ENCODE measurements at places on chromosomes 13 and 19.
A peak's percentile ranks its signal among the peaks of the same experiment; 100 is the strongest.

GRCh38 chr19:29539131-29539530 lies 13.3 kb downstream of the VSTM2B start:
- no peak for DNase-seq

GRCh38 chr19:40687525-40688016 lies 2.9 kb downstream of the NUMBL start:
- DNase-seq = no peak

DNA sequence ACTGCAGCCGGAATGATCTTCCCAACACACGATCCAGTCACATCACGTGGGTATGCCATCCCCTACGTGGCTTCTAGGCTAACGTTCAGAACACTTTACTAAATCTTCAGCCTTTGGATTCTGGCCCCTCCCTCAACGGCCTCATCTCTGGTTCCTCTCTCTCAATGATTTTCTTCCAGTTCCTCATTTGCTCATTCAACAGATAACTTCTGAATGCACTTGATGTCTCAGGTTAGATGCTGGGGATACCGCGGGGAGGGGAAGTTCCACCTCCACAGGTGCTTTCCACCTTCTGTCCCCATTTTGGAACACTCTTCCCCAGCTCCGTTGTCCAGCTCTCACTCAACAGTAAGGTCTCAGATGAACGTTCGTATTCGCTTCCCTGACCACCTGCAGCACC lies 66.1 kb downstream of the ATP7B start:
- DNase-seq = no peak

- no peak for DNase-seq
Measured at GRCh38 chr19:46023311-46023779, 492 bp upstream of the PGLYRP1 start.

- DNase-seq = no peak
Measured at GRCh38 chr19:58531034-58531840, 11.6 kb upstream of the ZBTB45 start.

GRCh38 chr13:40333226-40333625 lies 333.2 kb downstream of the FOXO1 start:
- DNase-seq = no peak

GRCh38 chr19:39403331-39404312 lies 3.0 kb upstream of the ZFP36 start:
- peak; percentile 48 for DNase-seq

GRCh38 chr19:40266912-40267600 lies 18.1 kb downstream of the AKT2 start:
- no peak for DNase-seq

GRCh38 chr19:14368011-14368513 lies 13.2 kb upstream of the ADGRE5 start:
- no peak for DNase-seq

- DNase-seq = no peak
Measured at GRCh38 chr19:11663181-11663591, 65.9 kb downstream of the ZNF627 start.

GRCh38 chr19:1773184-1773583 lies 19.9 kb downstream of the ONECUT3 start:
- DNase-seq = no peak

DNA sequence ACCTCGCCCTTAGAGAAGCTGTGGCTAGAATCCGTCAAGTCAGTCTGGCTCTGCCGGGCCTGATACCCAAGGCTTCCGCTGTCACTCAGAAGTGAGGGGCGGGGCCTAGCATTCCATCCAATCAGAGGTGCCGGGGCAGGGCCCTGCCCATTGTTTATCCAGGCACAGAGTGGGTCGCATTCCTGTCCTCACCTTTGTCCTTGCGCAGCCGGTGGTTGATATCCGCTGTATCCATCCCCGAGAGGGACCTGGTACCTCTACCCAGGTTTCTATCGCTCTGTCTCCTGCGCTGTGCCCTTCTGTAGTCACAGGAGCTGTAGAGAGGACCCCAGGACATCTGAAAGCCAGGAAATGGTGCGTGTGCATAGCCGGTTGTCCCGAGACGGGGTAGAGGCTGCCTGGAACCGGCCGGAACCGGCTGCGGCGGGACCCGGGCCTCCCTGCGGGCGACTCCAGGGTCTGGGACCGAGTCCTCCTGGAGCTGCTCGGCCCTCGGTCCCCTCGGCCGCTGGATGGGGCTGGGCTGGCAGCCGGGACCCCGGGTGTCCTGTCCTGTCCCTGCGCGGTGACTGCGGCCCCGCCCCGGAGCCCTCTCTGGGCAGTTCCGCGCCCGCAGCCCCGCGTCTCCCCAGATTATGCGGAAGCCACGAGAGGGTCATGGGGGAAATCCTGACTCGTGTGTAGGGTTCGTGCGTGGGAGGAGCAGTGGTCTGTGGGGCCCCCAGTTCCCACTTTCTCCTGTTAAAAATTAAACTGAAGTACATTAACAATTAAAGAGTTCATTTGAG lies at the start of gene ZNF763:
Gene ZNF763 (plus strand): TSS at position 183 of the 788 bp plus-strand sequence. CDS start 169 bp downstream, at position 352.
- peak; percentile 52 for DNase-seq

DNA sequence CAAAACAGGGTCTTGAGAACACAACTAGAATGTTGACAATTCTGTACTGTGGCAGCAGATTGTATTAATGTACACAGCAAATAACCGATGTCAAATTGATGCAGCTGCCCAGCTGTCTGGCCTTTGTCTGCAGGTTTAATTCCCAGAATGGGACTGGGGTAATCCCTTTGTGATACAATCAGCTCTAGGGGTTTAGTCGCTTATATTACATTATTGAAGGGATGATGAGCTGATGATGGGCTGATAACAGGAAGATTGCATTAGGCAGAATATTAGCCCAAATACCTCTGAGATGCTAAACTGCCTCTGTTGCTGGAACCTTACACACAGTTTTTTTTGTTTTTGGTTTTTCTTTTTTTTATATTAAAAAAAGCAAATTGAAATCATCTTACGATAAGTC lies 265.0 kb downstream of the RBM26 start:
- peak; percentile 25 for DNase-seq

DNA sequence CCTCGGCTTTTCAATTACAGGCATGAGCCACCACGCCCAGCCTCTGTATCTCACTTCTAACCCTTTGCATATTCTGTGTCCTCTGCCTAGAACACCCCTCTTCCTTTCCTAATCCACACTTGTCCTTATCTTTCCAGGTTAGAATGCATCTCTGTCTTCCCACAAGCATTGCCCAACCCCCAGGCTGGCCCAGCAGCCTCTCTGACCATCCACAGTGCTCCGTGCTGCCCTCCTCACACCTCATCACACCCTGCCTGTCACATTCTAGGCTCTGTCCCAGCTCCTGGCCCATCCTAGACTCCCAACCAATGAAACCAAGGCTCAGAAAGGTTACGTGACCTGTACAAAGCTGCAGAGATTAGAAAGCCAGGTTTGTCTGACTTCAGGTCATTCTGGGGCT lies 11.3 kb downstream of the JAK3 start:
- DNase-seq = no peak

GRCh38 chr19:45827459-45828093 lies 12.5 kb upstream of the RSPH6A start:
- no peak for DNase-seq

- no peak for DNase-seq
Measured at GRCh38 chr13:36417331-36417730, 15.0 kb upstream of the CCNA1 start.

DNA sequence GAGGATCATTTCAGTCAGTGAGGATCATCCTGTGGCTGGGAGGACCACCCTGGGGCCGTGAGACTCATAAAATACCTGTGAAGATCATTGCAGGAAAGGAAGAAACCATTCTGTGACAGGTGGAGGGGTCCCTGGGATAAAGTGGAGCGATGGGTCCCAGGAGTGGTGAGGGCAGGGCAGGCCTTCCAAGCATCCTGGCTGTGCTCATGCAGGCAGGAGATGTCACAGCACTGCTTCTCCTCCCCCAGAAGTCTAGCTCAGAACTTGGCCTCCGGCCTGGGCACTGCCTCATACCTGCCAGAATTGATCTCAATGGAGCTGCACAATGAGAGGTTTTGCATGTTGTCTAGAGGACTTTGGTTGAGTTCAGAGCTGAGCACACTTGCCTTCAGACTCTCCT lies 11.1 kb downstream of the KLK1 start:
- no peak for DNase-seq

GRCh38 chr19:39277598-39277997 lies 9.4 kb downstream of the IFNL2 start:
- DNase-seq = no peak

GRCh38 chr13:76029706-76030105 lies 393.6 kb downstream of the LMO7 start:
- DNase-seq = no peak
